NCI-H446 (cell line): ENCODE measurements at places on chromosomes 1 and 21.

DNA sequence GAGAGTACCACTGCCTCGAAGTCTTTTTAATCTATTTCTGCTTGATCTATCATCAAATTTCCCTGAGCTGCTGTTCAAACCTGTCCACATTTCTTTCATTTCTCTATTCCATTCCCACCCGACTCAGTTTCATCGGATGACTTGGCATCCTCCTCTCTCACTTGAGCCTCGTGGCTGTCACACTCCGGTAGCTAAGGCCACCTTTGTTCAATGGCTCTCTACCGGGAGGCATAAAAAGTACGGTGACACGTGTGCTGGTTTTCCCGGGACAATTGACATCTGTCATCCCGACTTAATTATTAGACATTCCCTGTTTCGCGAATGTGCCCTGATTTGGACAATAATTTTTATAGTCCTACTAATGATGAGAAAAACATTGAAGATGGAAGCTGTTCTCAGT lies 22.6 kb downstream of the MIS18A start:
- no peak for DNase-seq

DNA sequence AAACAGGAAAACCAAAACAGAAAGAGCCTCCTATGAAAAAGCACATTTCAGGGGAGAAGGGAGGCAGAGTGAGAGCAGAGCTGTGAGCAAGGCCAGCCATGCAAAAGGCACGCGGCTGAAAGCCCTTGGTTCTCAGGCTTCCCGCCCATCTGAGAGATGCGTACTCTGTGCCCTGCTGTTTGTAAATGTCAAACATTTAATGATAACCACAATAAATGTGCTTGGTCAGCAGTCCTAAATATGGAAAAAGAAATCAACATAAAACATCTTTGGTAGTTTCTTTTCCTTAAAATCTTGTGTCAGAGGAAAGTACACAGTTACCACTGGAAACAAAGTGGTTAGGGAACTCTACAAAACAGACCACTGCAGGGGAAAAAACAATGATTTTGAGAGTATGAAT lies 283.1 kb downstream of the DSCAM start:
- no peak for DNase-seq

GRCh38 chr1:30616759-30617158 lies 106.6 kb downstream of the MATN1 start:
- no peak for DNase-seq

DNA sequence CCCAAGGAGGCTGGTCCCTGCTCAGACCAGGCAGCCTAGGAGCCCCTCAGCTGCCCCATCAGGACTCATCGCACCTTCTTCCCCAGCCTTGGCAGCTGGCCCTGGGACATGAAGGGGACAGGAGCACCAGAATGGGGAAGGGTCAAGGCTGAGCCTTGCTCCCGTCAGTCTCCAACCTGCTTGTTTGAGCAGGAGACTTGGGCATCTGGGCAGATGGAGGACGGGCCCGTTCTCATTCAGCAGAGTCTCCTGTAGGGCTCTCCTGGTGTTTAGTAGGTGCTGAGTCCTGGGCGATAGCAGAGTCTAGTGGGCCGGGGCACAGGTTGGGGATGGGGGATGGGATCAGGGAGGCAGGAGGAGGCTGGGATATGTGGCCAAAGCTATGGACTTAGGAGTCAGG lies 47.4 kb upstream of the WNT4 start:
- no peak for DNase-seq

GRCh38 chr21:29389136-29389535 lies 90.4 kb downstream of the BACH1 start:
- DNase-seq: no peak

DNA sequence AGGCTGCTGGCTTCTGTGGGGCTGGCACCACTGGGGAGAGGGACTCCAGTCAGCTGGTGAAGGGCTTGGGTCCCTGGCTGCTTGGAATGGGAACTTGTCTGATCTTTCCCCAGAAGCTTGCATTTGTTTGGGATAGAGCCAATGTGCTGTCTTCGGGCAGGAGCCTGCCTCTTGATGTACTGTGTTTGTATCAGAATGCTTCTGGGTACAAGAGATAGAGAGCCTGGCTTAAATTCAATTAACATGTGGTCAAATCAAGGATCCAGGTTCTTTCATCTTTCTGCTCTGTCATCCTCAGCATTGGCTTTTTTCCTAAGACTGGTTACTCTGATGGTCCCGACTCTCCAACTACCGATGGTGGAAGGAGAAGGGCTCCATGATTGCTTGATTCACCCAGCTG lies 16.0 kb upstream of the PROK1 start:
- no peak for DNase-seq

DNA sequence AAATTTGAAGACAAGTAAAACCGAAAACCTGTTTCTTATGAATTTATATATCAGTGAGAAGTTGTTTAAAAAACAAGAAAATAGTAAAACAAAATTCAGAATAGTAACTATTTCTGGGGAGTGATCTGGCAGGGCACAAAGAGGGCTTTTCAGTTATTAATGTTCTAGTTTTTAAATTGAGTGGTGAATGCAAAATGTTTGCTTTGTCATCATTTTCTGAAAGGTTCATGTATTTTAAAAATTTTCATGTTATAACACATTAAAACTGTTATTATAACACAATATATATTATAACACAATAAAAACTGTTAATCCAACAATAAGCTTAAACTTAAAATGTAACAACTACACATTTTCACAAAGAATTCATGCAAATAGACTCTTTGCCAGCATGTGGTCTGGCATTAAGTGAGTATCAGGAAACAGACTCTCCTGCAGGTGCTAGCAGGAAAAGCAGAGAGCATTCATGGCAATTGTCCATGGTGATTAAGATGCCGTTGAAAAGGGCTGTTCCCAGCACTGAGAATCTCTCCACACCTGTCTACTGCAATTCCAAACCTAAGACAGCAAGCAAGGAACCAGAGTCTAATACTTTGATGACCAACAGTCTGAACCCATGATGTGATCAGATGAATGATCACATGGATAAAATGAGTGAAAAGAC lies 204.9 kb downstream of the TBX15 start:
- peak; percentile 11 for DNase-seq

DNA sequence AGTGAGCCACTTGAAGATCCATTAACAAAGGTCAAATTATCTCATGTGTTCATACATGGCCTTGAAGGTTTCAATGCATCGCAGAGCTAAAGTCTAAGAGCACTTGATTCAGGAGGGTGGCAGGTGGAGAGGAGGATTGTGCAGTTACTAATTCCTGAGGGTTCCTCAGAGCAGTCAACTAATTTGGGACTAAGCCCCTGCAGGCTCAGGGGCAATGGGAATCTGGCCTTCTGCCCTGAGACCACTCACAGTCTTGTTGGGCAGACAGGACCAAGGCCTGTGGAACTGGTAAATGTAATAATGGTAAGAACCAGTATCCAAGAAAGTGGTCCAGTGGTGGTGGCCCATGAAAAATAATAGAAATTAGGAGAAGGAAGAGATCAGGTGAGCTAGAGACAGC lies 127.4 kb upstream of the HMGB4 start:
- no peak for DNase-seq

GRCh38 chr1:164608651-164609057 lies 49.7 kb downstream of the PBX1 start:
- DNase-seq: no peak

DNA sequence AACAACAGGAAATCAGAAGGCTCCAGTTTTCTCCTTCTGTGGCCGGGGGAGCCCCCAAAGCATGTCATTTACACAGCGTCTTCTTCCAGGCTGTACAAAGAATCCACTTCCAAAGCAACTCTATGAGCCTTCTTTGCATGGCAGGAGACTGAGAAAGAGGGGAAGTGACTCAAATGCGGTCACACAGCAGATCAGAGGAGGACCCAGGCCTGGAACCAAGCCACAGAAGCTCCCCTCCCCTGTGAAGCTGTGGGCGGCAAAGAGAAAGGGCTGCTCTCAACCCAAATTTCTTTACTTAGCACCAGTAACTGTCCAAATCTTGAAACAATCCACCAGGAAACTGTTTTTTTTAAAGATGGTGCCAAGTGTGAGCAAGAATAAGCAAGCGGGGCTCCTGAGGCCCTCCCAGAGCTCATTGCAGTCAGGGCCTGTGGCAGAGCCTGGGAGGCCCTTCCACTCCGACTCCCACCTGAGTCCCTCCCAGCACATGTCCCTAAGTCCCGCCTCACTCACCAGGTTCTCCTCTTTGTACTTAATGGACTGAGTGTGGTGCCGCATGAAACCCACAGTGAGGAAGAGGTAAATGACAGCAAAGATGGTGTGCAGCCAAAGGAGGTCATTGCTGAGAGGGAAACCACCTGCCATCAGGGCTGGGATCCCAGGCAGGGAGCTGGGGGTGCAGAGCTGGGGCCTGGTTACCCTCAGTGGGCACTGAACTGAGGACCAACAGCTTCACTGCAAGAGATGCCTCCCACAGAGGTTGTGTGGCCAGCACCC lies 15.9 kb downstream of the TMEM63A start:
- DNase-seq: no peak

DNA sequence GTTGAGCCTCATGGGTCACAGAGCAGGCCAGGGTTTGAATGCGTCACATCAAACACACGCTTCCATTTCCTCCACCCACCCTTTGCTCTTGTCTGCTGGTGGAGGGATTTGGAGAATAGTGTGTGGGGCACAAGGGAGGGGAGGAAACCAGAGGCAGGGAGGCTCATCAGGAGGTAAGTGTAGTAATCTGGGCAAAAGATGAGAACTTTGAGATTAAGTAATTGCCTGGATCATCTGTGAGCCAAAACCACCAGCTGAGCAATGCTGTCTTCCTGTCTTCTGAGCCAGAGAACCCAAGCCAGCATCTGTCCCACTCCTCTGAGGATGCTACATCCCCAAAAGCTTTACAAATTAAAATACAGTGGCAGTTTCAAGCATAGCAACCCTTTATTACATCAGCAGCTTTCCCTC lies 45.2 kb downstream of the C8B start:
- DNase-seq: peak; percentile 5

DNA sequence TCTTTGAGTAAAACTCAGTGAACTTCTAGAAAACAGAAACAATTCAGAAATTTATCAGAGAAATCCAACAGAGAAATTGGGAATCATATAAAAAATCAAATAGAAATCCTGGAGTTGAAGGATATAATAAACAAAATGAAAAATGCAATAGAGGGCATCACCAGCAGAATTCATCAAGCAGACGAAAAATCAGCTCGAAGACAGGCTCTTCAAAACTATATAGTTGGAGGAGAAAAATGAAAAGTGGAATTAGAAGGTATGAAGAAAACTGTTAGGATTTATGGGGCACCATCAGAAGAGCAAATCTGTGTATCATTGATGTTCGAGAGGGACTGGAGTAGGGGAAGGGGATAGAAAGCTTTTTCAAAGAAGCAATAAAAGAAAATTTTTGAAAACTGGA lies 121.5 kb upstream of the GPR52 start:
- DNase-seq: no peak

DNA sequence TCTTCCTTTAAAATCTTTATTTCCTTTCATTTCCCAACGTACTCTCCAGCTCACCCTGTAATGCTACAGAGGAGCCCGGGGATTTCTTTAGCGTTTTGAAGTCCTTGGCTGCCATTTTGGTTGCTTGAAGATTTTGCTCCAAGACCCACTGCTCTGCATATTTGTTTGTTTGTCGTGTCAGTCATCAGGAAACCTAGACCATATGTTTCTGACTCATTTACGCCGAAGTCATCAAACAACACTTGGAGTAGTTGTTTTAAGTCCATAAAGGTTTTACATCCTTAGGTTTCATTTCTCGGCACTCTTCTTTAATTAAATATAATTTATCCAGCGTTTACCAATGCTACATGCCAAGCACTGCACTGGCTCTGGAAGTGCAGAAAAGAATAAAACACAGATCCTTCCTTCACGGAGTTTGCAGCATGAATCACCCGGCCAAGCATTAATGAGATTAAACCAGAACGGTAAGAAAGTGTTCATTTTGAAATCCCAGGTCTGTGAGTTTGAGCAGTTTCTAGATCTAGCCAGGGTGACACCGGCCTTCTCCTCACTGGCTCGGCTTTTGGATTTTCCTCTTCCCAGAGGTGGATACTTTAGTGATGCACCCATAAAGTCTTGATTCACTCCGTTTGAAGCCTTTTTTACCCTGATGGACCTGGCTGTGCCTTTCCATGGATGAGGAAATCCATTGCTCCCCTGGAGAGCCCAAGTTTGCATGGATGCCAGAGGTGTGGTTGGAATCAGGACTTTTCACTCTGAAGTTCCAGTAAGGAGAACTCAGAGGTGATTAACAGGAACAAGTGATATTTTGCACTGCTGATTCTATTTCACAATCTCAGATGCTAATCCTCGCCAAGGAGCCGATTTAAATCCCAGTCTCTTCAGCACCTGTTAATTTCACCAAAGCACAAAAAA lies 109.3 kb downstream of the KAZN start:
- no peak for DNase-seq

DNA sequence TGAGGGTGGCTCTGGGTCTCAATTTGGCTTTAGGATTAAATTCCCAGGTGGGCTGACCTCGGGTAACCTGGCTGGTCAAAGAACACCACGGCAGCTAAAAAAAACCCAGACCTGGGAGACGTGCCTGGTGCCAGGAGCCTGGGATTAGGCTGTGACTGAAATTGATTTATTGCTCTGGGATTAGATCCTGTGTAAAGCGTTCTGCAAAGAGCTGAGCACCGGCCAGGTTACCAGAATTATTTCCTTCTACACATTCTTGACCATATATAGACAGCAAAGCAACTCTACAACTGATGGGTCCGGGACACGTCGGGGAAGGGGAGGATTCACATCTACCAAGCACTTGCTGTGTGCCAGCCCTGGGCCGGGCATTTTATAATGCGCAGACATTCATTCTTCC lies 45.2 kb downstream of the TMCO4 start:
- no peak for DNase-seq

GRCh38 chr1:157961805-157962762 lies 31.4 kb upstream of the KIRREL1 start:
- no peak for DNase-seq

DNA sequence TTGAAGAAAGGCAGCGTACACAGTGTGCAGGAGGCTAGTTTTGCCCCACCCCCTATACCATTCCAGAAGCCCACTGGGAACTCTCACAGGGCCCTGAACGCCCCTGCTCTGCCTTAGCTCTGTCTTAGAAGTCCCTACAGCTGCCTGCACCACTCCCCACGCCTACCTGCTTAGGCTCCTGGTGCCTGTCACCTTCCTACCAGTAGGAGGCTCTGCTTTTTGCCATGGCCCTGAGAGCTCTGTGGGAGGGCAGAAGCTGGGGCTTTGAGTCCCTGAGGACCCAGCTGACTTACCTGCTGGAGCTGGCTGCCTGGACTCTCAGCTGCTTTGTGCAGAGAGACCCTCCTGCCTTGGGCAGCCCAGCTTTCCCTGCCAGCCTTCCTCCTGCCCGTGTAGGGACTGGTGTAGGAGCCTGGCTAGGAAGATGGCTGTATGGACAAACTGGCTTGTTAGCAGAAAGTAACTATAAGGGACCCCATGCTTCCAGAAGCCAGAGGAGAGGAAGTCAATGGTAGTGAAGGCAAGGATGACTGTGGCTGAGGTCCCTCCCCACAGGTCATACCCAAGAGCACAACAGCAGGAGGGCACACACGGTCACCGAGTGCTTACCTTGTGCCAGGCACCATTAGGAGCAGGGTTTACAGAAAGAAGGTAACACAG lies 9.8 kb upstream of the CELSR2 start:
- no peak for DNase-seq

DNA sequence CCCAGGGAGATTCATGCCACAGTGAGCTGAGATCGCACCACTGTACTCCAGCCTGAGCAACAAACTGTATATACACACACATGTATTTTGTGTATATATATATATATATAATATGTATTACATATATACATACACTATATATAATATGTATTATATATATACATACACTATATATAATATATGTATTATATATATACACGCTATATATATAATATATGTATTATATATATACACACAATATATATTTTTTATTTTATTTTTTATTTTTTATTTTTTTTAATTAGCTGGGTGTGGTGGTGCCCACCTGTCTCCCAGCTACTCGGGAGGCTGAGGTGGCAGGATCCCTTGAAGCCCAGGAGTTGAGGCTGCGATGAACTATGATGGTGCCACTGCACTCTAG lies 9.3 kb downstream of the TP73 start:
- no peak for DNase-seq
